ENCODE measurements at places on chromosomes 11 and 22.

DNA sequence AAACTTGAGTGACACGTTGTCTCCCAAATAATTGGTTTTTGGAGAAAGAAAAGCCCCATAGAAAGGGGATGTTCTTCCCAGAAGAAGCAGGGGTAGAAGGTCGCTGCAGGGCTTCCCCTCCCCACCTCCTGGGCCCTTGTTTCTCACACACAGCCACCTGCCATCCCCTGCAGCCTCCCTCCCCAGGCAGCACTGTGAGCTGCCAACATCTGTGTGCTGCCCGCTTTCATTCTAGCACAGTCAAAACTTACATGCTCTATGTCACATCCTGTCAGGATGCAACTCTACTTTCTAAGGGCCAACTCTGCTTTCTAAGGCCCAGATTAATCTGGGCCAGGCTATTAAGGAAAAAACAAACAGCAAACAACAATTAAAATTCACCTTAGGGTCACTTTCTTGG is 309.4 kb upstream of the ZC3H12C start:
- no peak for DNase-seq

- DNase-seq, result no peak
Measured at GRCh38 chr11:88301488-88302140, 35.9 kb downstream of the CTSC start.

GRCh38 chr22:19595532-19595931 is 71.3 kb upstream of the CLDN5 start:
- DNase-seq, result no peak

DNA sequence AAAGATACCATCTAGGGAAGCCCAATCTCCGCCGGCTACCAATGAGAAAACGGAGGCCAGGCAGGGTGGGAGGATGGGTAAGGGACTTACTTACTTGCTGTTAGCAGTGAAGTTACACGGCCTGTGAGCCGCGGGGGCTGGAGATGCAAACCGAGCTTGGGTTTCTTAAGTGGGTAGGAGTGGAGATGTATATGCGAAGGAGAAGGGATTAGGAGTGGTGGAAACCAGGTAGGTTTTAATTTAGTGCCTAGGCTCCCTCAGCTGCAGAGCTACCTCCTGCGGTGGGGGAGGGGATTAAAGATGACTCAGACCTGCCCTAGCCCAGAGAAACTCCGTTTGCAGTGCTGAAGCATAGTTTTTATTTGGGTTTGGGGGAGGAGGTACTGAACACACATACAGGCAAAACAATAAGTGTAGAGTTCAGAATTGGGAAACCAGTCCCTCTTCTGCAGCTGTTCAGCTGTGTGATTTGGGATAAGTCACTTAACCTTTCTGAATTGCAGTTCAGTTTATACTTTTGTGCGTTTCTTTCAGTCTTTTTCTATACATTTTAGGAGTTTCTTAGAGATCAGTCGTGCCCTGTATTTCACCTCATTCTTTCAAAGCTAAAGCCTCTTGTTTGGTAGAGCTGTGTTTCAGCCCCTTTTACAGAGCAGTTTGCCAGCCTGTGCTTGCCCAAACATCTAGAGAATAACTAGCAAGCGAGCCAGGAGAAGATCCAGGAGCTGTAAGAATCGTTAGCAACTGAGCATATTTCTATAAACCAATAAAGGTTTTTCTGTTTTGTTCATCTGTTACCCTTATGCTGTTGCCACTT is 596 bp upstream of the TNRC6B start:
- no peak for DNase-seq

DNA sequence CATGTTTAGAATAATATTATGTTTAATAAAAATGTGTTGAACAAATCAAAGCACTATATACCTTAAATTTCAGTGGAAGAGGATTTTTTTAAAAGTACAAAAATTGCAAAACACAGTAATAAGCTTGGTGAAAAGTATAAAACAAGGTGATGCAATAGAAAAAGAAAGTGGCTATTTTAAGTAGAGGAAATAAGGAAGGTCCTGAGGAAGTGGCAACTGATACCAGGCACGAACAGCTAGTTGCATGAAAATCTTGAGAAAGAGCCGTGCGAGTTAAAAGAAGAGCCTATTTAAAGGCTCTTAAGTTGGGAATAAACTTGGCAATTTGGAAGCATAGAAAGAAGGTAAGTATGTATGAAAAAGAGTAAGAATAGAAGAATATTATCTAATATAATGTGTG is 1679.3 kb downstream of the LRRC4C start:
- no peak for DNase-seq

GRCh38 chr11:27842290-27842689 is 142.0 kb upstream of the BDNF start:
- no peak for DNase-seq

DNA sequence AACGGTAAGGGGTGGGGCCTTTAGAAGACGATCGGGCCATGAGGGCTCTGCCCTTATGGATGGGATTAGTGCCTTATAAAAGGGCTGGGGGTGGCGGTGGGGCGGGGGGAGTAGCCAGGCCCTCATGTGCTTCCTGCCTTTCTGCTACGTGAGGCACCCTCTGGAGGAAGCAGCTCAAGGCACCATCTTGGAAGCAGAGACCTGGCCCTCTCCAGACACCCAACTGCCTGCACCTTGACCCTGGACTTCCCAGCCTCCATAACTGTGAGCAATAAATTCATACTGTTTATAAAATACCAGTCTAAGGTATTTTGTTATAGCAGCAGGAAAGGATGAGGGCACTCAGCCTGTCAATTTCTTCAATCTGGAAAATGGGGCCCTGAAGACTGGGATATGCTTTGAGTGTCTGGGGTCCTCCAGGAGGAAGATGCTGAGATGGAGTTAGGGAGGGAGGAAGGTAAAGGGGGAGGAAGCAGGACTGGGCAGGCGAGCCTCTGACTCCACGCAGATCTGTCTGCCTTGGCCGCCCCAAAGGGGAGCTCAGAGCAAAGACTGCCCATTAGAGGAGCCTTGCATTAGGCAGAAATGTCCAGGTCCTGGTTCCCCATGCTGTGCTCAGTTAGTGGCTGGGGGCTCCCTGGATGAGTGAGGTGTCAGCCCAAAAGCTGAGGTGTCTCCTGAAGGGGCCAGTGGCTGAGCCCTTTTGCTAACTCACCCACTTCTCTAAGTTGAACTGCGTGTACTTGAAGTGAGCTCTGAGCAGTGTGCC is 5.3 kb downstream of the CABP2 start:
- no peak for DNase-seq

GRCh38 chr11:32561835-32562234 is 21.8 kb upstream of the EIF3M start:
- DNase-seq, result no peak

- DNase-seq, result no peak
Measured at GRCh38 chr11:110376711-110377324, 52.9 kb upstream of the FDX1 start.

DNA sequence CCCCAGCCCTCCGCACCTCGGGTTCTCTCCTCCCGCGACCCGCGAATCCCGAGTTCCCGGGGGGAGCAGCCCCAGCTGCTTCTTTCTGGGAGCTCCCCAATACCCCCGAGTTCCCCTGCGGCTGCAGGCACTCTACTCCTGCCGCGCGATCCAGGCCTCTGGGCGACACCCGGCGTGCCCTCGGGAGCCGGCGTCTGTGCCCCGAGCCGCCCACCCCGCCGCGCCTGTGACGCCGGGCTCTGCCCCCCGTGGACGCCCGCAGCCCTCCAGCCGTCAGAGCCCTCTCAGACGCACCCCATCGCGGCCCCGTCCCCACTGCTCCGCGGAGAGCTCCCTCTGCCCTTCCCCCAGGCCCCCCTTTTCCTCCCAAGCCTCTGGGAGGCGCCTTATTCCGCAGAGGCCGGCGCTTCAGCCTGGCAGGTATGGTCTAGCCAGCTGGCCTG is 422 bp downstream of the GLB1L2 start:
- no peak for DNase-seq

GRCh38 chr11:129320494-129320893 is 55.2 kb upstream of the BARX2 start:
- DNase-seq, result no peak
